ENCODE measurements at places on chromosomes 16 and 17.
A peak's percentile ranks its signal among the peaks of the same experiment; 100 is the strongest.

GRCh38 chr17:71315568-71315967 is 805.3 kb upstream of the SOX9 start:
- no peak for DNase-seq

DNA sequence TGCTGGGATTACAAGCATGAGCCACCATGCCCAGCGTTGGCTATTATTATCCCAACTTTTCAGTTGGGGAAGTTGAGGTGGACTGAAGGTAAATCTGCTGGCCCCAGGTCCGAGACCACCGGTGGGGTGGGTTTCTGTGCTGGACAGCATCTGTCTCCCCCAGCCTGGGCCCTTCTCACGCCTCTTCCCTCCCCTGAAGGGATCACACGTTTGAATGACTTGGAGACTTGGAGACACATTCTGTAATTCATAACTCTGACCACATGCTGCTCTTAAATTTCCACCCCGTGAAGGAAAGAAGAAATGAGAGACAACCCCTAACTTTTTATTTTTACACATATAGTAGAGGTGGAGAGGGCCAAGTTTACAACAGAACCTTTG is 109.8 kb downstream of the MSI2 start:
- no peak for DNase-seq

- DNase-seq: peak; percentile 46
Measured at GRCh38 chr16:2969545-2970521, 685 bp downstream of the PAQR4 start.

DNA sequence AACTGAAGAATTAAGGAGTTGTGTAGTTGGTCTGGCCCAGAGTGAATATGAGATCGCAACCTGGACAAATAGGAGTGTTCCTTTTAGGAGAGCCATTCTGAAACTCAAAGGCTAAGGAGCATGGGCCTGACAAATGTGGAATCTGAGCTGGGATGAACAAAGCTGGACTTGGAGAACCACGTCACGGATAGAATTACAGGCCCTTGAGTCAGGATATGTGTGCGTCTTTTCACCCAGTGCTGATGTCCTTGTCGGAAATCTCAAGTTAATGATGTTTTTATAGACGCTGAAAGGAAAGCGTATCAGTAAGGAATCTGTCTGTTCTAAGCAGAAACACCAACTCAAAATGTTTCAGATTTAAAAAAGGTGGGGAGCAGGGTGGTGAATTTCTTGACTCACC is 173.8 kb upstream of the ZKSCAN2 start:
- no peak for DNase-seq

GRCh38 chr17:7858522-7858810 is 663 bp downstream of the CYB5D1 start:
- no peak for DNase-seq

- DNase-seq: no peak
Measured at GRCh38 chr16:3475604-3476375, 19.5 kb downstream of the C16orf90 start.

- no peak for DNase-seq
Measured at GRCh38 chr16:49789616-49790015, 66.3 kb downstream of the ZNF423 start.

GRCh38 chr17:32341857-32342602 is at the start of gene C17orf75:
Gene C17orf75, minus strand, starts transcription at chr17:32342173. Its CDS starts 34 bp downstream, at chr17:32342139.
- peak; percentile 38 for DNase-seq

DNA sequence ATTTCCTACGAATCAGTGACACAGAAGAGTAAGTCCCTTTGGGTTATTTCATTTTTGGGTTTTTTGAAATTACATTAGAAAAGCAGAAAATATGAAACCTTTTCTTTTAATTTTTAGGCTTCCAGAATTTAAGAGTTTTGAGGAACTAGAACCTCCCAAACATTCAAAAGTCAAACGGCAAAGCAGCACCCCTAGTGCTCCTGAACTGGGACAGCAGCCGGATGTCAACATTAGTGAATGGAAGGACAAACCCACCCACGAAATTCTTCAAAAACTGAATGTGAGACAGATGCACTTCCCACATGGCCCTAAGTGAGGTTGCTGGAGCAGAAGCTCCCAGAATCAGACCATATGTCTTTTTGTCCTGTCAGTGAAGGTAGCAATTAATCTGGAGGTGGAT is 199.4 kb downstream of the PHKB start:
- no peak for DNase-seq

DNA sequence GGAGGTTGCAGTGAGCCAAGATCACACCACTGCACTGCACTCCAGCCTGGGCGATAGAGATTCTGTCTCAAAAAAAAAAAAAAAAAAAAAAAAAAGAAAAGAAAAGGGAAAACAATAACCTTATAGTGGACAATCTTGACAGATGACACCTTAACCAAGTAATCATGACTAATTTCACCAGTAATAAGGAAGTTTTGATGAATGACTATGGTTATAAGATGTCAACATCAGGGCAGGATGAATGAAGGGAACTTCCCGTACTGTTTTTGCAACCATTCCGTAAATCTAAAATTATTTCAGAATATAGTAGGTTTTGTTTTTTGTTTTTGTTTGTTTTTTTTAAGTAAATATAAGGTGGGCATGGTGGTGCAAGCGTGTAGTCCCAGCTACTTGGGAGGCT is 23.0 kb downstream of the GSPT1 start:
- no peak for DNase-seq

DNA sequence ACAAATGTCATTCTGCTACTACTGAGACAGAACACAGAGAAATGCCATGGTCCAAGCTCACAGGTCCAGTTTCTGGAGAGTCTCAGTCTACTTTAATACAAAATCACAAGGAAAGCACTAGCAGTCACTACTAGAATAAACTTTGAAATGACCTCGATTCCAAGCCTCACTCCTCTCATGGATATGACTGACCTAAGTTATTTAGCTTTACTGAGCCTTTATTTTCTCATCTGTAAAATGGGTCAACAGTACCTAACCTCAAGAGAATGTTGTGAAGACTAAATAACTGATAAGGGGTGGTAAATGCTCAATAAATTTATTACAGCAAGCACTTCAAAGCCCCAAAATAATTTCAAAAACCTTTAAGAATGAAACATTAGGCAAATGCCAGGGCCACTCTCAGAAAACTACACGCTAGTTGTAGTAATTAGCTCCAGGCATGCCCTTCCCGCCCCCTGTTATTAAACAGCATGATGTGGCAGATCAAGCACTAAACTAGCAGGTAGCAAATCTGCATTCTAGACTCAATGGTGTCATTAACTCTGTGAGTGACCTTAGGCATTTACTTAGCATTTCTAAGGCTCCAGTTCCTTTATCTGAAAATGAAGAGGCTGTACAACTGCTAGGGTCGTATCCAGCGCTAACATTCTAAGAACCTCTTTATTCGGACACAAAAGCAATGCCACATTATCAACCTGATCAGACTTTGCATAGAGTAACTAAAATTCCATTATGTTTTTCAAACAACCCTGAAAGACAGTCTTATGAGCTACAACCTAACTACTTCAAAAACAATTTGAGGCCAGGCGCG is 8.4 kb downstream of the GSPT1 start:
- DNase-seq: no peak

DNA sequence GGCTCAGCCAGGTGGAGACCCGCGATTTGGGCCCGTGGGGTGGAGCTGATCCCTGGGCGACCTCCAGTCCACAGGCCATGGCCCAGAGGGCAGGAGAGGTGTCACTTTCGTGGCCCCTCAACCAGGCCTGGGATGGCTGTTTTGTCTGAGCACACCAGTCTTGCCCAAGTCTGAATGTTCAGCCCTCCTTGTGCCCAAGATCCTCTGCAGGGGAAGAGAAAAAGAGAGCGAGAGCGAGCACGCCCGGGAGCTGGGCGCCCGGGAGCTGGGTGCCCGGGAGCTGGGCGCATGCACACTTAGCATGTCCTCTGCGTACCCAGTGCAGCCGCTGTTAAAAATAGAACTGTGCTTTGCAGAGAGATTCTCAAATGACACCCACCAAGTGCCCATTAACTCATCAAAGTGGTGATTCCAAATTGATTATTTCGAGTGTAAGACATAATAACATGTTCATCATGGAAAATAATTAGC is 403.3 kb upstream of the TNRC6C start:
- no peak for DNase-seq

GRCh38 chr16:88842806-88843205 is 13.9 kb downstream of the GALNS start:
- no peak for DNase-seq

DNA sequence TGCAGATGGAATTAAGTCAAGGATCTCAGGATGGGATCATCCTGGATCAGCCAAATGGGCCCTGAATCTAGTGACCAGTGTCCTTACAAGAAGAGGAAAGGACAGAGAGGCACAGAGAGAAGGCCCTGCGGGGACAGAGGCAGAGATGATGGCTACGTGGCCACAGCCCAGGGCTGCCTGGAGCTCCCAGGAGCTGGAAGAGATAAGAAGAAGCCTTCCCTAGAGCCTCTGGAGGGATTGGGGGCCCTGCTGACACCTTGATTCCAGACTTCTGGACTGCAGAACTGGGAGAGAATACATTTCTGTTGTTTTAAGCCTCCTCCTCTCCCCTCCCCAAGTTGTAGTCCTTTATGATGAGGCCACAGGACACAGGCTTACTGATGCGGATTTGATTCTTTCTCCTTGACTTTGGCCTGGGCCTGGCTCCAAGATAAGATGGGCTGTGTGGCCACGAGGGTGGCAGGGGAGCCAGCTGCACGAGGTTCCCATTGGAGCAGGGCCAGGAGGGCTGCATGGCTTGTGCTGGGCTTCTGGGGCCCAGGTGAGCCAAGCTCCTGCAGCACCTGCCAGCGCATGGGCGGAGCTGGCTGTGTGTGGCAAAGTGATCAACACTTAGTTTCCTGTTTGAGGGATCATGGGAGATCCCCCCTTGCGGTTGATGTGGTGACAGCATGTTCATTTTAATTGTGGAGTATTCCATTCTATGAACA is 146.1 kb downstream of the IRF8 start:
- no peak for DNase-seq

DNA sequence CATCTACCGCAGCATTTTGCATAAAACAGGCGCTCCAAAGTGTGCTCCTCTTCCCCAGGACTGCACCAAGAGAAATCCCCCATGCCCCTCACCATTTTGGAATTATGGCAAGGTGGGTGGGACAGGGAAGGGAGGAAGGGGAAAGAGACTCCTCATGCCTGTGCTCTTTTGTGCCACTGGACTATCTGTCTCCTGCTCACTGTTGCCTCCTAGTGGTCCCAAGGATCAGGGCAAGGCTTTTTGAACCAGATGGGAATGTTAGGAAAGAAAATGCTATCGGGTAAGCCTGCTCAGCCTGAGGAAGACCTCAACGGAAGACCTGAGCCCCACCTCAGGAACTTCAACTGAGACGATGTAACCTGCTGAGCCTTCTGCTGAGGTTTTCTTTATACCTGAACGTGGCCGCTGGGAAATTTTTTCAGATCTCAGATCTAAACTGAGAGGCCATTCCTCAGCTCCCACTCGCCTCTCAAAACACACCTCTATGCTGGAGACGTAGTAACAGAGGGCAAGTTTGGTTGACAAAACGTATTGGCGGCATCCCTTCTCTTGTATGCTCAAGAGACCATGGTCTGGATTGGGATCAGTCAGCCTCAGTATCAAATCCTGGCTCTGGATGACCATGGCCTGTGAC is 58.3 kb downstream of the SPACA3 start:
- peak; percentile 16 for DNase-seq

Measured in effector memory CD4-positive, alpha-beta T cell (primary cell).